ENCODE measurements at places on chromosomes 12 and 14. TPM values are rescaled to one million over a fixed set of nuclear protein-coding genes. Genes with fewer than 3 reads are reported as not detected.
A peak's percentile ranks its signal among the peaks of the same experiment; 100 is the strongest.

- H3K27me3 ChIP-seq, result no peaks in the 10 kb centered on the region
- peaks cover 100% of the 10 kb centered on the region for H3K36me3 ChIP-seq
- no peak for DNase-seq
- H3K27ac ChIP-seq, result no peak overlapping the region
- H3K4me3 ChIP-seq, result no peak overlapping the region
These were observed 10.9 kb downstream of the TCHP start for GRCh38 chr12:109910969-109911348.

DNA sequence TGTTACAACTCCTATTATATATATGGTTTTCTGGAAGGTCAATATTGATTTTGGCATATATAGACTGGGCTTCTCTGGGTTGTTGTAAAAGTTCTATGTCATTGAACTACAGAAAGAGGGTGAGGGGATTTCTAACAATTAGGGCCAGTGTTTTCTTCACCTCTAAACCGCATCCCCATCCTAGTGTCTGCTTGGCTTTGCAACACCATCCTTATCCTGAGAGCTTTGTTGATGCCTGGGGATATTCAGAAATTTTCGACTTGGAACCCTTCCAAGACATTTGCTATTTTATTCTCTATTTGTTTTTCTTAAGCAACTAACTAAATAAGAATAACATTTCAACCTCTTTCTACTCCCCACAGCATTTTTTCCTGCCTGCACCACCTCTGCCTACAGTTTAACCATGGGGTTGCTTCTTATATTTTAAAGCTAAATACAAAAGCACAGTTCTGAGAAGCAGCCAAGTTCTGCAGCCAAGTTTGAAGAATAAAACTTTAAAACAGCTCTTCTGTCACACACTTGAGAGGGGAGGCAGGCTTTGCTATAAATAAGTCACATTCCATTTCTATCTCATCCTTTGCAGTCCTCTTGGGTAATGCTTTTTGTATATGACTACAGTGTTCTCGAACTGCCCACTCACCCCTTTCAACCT is 53.4 kb downstream of the RGS6 start:
- no peaks in the 10 kb centered on the region for H3K36me3 ChIP-seq
- no peak overlapping the region for H3K4me3 ChIP-seq
- DNase-seq, result no peak
- H3K4me1 ChIP-seq, result no peaks in the 10 kb centered on the region

DNA sequence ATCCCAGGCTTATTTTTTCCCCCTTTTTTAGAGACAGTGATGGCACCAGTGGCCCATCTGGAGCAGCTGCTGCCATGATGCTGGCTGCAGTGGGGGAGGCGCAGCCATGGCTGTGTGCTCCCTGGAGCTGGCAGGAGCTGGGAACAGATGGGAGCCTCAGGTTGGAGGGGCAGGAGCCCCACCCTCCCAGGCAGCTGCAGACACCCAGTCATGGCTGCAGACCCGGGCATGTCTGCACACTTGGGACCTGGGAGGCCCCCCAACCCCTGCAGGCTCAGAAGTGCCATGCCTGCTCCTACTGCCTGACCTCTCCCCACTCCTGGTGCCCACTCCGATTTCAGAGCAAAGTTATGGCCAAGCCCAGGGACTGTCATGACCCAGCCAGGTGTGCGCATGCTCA is 25.1 kb downstream of the CDKL1 start:
- H3K27ac ChIP-seq, result no peak overlapping the region
- no peaks in the 10 kb centered on the region for H3K36me3 ChIP-seq
- H3K27me3 ChIP-seq, result no peaks in the 10 kb centered on the region

DNA sequence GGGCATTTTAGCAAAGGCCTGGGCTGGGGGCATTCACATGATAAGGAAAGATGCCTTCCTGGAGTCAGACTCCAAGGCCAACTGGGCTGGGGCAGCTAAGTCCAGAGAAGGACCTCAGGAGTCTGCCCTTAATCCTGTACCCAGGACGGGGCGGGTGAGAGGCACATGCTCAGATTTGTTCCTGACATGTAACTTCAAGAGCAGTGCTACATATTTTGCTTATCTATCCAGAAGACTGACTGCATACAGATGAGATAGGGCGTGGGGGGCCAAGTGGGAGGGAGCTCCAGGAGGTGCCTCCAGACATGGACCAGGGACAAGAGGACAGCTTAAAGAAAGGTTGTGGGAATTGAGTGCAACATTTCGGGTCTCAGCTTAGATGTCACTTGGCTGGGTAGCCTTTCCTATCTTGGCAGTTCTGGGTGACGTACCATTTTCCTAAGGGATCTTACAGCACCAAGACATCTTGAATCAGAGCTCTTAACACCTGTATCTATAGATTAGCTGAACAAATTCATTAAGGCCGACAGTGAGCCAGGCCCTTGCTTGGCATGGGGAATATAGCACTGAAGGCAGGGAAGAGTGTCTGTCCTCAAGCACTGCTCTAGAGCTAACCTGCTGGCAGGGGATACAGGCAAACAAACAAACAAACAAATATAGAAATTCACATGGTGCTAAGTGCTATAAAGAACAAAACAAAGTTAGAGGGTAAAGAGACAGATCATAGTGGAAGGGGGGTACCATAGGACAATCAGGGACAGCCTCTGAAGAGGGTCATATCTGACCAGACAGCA is 61.2 kb downstream of the PTPN21 start:
- H3K27me3 ChIP-seq, result no peaks in the 10 kb centered on the region
- H3K4me1 ChIP-seq, result no peaks in the 10 kb centered on the region
- H3K36me3 ChIP-seq, result peaks cover 82% of the 10 kb centered on the region

DNA sequence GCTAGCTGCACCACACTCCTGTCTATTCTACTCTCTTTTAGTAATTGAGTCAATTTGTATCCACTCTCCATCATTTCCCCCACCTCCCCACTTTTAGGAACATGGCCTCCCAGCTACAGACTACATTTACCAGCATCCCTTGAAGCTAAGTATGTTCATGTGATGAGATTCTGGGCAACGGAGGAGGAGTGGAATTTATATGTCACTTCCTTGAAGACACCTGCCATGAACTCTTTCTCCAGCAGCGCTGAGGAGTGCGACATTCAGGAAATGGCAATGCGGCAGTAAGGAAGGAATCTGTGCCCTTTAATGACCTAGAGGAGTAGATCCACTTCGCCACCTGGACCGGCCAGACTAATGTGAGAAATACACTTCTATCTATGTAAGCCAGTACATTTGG is 243.7 kb upstream of the DIO2 start:
- H3K4me3 ChIP-seq, result peak overlapping the region; percentile 60
- no peak for DNase-seq
- H3K4me1 ChIP-seq, result no peaks in the 10 kb centered on the region
- peak overlapping the region; percentile 67 for H3K27ac ChIP-seq
- H3K27me3 ChIP-seq, result no peaks in the 10 kb centered on the region
- no peaks in the 10 kb centered on the region for H3K36me3 ChIP-seq

DNA sequence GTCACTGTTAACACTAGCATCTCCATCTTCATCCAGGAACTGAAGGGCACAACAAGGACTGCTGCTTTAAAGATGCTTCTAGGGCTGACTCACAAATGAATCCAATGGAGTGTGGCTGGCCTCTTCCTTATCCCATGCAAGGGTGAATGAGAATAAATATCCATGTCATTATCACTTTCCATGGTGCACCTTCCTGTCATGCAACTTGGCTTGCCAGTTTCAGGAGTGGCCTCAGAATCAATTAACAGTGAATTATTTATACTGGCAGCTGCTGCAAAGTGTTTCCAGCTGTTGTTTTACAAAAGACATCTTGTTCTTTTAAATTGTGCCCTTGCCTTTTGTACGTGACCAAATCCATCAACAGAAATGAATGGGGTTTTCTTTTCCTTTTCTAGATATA is 499.3 kb upstream of the TMEM132C start:
- no peaks in the 10 kb centered on the region for H3K27me3 ChIP-seq
- H3K4me1 ChIP-seq, result no peaks in the 10 kb centered on the region
- no peak overlapping the region for H3K4me3 ChIP-seq
- H3K27ac ChIP-seq, result no peak overlapping the region

GRCh38 chr14:95609398-95609990 is 74.6 kb downstream of the GLRX5 start:
- H3K36me3 ChIP-seq, result no peaks in the 10 kb centered on the region
- no peak for DNase-seq
- no peak overlapping the region for H3K27ac ChIP-seq
- no peaks in the 10 kb centered on the region for H3K4me1 ChIP-seq
- H3K4me3 ChIP-seq, result no peak overlapping the region

- peaks cover 53% of the 10 kb centered on the region for H3K27me3 ChIP-seq
- H3K4me3 ChIP-seq, result no peak overlapping the region
- DNase-seq, result no peak
- H3K27ac ChIP-seq, result no peak overlapping the region
These were observed 4.1 kb upstream of the FIGNL2 start for GRCh38 chr12:51852404-51853137.

- H3K27ac ChIP-seq, result no peak overlapping the region
- no peaks in the 10 kb centered on the region for H3K4me1 ChIP-seq
- no peak overlapping the region for H3K4me3 ChIP-seq
- no peaks in the 10 kb centered on the region for H3K36me3 ChIP-seq
- no peak for DNase-seq
These were observed 7.9 kb upstream of the CEP170B start for GRCh38 chr14:104856869-104857860.

DNA sequence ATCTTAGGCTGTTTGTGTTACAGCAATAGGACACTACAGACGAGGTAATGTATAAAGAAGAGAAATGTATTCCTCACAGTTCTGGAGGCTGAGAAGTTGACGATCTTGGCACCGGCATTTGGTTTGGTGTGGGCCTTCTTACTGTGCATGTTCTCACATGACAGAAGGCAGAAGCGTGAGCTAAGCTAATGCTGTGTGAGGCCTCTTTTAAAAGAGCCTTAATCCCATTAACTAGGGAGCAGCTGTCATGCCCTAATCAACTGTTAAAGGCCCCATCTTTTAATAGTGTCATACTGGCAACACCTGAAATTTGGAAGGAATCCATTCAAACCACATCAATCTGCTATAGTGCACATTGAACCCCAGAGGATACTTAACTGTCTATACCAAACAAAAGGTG is 992.9 kb downstream of the GALC start:
- H3K4me1 ChIP-seq, result no peaks in the 10 kb centered on the region
- H3K27ac ChIP-seq, result no peak overlapping the region
- no peaks in the 10 kb centered on the region for H3K27me3 ChIP-seq
- no peak for DNase-seq
- H3K36me3 ChIP-seq, result no peaks in the 10 kb centered on the region
- no peak overlapping the region for H3K4me3 ChIP-seq

- H3K36me3 ChIP-seq, result no peaks in the 10 kb centered on the region
- H3K4me1 ChIP-seq, result no peaks in the 10 kb centered on the region
- no peak overlapping the region for H3K4me3 ChIP-seq
- DNase-seq, result no peak
- H3K27ac ChIP-seq, result no peak overlapping the region
These were observed 769.8 kb upstream of the MGAT4C start for GRCh38 chr12:87025976-87026375.

DNA sequence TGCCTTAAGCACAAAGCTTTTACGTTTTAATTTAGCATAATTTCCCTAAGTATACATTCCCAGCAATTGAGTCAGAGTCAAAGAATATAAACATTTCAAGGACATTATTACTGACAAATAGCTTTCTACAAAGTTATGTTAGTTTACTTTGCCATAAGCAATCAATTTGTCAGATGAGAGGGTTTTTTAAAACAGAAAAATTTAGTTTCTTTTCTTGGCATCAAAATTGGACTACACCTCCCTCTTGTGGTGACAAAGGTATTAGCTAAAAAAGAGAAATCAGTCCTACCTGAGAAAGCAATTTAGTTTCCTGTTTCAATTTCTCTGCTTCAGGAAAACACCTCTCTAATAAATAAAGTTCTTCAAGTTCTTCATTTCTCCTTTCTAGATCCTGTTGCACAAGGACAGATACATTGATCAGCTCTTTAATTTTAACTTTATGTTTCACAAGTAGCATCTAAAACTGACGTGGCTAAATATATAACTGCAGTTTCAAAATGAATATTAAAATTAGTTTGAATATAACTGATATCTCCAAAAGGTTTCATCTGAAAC is 39.9 kb downstream of the DNAI7 start:
- H3K4me3 ChIP-seq, result no peak overlapping the region
- H3K27me3 ChIP-seq, result no peaks in the 10 kb centered on the region
- no peaks in the 10 kb centered on the region for H3K36me3 ChIP-seq
- DNase-seq, result no peak
- no peaks in the 10 kb centered on the region for H3K4me1 ChIP-seq

Gene GLT1D1
- polyA plus RNA-seq, result 0.60 TPM

Gene CLMN
- polyA plus RNA-seq, result 2.1 TPM

Gene EPYC
- polyA plus RNA-seq, result not detected

Gene TMPRSS12
- polyA plus RNA-seq, result not detected

Measured in psoas muscle (tissue), 8 donors.